Brain microvascular endothelial cell (primary cell): ENCODE measurements at places on chromosomes 2 and 18.
A peak's percentile ranks its signal among the peaks of the same experiment; 100 is the strongest.

- DNase-seq, result no peak
These were observed 149.7 kb downstream of the EN1 start for GRCh38 chr2:118697781-118698180.

- no peak for DNase-seq
These were observed 23.6 kb downstream of the STAT4 start for GRCh38 chr2:191127235-191127634.

DNA sequence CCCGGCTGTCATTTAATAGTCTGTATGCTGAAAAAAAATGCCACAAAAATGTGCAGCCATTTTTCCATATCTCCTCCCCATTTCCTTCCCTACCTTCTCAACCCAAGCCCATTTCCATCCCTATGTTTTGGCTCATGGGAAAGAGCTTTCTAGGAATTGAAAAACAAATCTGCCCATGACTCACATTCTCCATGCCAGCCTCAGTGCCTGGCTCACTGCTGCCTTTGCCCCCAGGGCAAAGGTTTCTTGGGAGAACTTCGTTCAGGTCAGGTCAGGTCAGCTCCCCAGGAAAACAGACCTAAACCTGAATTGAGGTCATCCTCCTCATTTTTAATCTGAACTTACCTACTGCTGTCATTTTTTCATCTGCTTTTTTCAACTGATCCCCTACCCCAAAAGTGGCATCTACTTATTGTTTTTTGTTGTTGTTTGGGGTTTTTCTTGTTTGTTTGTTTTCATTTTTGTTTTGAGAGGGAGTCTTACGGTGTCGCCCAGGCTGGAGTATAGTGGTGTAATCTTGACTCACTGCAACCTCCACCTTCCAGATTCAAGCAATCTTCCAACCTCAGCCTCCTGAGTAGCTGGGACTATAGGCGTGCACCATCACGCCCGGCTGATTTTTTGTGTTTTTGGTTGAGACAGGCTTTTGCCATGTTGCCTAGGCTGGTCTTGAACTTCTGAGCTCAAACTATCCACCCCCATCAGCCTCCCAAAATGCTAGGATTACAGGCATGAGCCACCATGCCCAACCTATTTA is 66.7 kb downstream of the FECH start:
- DNase-seq, result no peak

GRCh38 chr18:68219872-68220271 is 495.0 kb downstream of the TMX3 start:
- no peak for DNase-seq

GRCh38 chr2:63023444-63023843 is 27.2 kb upstream of the OTX1 start:
- DNase-seq, result peak; percentile 50

- DNase-seq, result no peak
These were observed 151.8 kb upstream of the NT5C1B start for GRCh38 chr2:18741191-18741590.

GRCh38 chr2:46332686-46333281 is 35.6 kb downstream of the EPAS1 start:
- DNase-seq, result no peak

DNA sequence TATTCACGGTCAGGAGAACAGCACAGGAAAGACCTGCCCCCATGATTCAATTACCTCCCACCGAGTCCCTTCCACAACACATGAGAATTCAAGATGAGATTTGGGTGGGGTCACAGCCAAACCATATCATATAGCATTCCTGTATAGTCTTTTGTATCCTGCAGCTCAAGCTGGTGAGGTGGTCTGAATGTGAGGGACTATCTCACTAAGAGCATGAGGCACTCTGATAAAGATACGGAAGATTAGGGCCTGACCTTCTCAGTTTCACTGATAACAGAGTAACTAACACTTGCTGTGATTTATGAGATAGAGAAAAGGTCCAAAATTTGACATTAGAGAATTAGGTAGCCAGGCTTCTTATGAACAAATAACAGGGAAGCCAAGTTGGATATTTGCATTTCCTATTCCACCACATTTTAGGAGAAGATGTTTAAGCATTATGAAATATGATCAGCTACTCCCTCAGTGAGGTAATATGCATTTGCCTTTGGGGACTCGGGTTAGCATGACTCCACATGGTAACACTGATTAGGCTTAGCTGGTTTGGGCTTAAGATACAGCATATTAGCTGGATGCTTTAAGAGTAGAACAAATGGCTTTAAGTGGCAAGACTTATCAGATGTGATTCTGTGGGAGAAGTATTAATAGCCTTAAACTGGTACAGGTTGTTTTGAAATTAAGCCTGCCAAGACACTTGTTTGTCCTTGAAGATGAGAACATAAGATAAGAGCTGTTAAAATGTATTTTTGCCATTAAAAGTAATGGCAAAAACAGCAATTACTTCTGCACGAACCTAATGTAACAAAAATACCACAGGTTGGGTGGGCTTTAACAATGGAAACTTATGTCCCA is 106.9 kb upstream of the MSTN start:
- DNase-seq, result no peak

DNA sequence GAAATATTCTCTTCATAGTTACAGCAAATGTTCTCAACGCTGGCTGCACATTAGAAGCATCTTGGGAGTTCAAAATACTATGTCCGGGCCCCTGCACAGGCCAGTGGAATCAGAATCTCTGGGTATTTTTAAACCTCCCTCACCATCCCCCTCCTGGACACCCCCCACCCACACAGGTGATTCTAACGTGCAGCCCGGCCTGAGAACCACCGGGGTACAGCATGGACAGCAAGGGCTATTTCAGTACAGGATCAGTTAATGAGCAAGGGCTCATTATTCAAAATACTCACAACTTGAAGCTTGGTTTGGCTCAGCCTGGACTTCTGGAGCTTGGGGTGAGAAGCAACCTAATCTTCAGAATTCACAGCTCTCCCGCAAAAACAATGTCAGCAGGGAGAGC is 31.4 kb downstream of the INO80C start:
- DNase-seq, result no peak

DNA sequence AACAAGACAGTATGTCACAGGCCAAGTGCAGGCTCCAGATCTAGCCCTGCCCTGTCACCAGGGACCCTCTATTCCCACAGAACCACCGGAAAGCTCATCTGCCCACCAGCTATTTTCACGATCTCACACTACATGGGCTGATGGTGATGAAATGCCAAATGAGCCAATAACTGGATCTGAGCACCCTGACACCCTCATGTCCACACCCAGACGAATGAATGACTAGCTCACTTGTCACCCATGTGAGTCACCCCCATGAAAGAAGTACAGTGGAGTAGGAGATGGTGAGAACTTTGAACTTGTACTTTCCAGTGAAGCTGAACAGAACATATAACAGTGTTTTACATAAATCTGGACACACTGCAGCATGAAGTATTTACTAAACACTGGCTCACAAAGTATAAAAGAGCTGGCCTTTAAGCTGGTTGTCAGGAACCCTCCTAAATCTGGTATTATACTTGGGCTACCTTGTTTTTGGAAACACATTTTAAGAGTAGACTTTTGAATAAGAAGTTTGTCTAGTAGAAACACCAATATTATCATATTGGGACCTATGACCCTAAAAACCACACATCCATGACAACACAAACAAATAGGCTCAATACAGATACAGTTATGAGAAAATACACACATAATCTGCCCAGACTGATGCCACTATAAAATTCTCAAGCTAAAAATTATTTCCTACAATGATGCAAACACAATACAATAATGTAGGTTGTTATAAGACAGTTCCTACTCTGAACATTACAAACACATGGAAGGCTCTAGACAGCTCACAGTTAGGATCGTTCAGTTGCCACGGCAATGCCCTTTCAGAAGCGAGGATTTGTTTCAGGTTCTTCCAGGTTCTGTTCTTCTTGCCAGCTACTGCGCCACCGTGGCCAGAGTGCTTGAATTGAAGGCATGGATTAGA is 19.0 kb downstream of the INO80C start:
- DNase-seq, result peak; percentile 99

GRCh38 chr2:122001441-122001874 is 246.0 kb downstream of the TSN start:
- DNase-seq, result no peak

GRCh38 chr2:12819103-12819475 is 102.4 kb downstream of the TRIB2 start:
- peak; percentile 99 for DNase-seq

- DNase-seq, result no peak
These were observed 124.1 kb downstream of the EN1 start for GRCh38 chr2:118723394-118723793.

GRCh38 chr2:71550801-71551630 is 97.7 kb downstream of the DYSF start:
- no peak for DNase-seq

GRCh38 chr2:147854557-147855134 is 9.8 kb downstream of the ACVR2A start:
- DNase-seq, result no peak

GRCh38 chr2:120246546-120247300 is 5.9 kb upstream of the RALB start:
- DNase-seq, result no peak

DNA sequence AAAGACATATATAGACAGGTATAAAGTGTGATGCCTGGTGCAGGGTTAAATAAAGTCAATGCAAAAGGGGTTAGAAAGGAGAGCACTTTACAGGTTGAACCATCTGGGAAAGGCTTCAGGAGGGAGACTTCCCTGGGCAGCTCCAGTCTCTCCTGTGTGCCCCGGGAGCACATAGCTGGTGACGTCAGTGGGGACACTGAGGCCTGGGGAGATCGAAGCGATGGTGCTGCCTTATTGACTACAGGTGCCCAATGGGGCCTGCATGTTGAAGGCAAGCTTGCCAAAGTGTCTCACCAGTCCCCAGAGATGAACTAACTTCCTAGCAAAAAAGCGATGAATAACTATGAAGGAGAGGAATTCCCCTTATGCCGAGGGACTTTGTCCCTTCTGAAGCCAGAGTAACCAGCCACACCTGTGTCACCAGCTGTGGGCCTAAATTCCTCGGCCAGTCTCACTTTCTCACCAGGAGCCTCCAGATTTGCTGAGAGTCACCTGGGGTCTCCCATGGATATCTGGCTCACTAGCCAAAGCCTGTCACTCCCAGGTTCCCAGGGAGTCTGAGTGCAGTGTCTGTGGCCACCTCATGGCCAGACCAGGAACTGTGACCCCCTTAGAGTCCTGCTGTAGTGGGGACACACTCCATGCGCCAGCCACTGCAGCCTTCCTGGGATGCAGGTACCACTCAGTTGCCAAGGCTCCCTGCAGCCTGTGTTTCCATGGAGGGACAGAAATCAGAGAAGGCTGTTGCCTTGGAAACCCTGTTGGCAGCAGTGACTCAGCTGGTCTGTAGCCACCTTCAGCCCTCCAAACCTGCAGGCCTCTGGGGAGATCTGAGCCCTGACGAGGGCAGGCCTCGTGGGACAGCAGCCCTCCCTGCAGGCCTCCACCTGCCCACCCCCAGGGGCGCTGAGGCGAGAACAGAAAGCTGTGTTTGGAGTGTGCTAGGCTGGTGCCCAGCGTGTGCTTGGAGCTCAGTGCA is 128.7 kb downstream of the CTIF start:
- DNase-seq, result no peak

DNA sequence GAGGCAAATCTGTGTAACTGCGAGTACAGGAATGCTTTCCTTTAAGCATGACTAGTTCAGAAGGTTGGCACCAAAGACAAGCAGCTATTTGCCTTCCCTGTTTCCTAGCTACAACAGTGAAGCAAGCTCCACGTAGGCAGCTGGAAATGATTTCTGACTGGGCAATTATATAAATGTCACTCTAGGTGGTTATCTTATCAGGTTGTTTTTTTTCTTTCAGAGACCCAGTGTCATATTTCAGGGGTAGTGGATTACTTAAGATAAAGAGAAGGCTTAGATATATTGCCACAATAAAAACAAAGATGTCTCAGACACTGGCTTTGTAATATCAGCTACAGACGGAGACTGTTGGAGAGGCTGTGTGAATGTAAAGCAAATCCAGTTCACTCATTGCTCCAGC is 748.9 kb upstream of the NXPH2 start:
- DNase-seq, result no peak

- no peak for DNase-seq
These were observed 162.8 kb downstream of the GCA start for GRCh38 chr2:162506706-162507105.
